ENCODE measurements at places on chromosomes 11 and 22.

GRCh38 chr11:119338965-119339588 is 1.6 kb downstream of the C1QTNF5 start:
- DNase-seq: no peak

DNA sequence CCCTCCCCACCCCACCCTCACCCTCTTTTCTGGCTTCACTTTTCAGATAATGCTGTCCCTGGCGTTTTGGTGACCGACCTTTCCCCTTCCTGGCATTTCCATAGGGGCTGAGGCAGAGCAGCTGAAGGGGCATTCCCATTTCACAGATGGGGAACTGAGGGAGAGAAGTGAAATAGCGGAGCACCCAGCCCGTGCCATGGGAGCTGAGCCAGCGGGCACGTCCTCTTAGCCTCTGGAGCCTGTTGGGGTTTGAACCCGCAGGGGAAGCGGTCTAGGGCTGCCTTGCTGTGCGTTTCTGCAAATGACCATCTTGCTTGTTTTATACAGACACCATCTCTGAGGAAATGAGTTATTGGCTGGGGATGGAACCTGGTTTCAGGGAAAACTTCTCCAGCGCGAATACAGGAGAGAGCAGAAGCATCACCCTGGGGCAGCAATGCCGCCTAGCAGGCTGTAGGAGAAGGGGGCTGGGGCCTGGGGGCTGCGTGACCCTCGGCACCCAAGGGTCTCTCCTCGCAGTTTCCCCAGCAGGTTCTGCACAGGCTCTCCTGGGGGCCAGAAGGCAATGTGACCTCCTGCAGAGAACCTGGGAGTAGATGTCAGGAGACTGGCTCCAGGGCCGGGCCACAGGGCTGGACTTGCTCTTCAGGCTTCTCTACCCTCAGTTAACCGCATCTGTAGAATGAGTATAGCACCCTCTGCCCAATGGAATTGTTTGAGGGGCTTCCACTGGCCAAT is 1.5 kb downstream of the PTPRJ start:
- DNase-seq: no peak

- DNase-seq: no peak
These were observed at the start of gene PATE3 for GRCh38 chr11:125787827-125788226. Gene PATE3 (plus strand): TSS chr11:125788127. CDS start chr11:125788152, 25 bp downstream.

- no peak for DNase-seq
These were observed 19.0 kb downstream of the MYBPC3 start for GRCh38 chr11:47333526-47333845.

DNA sequence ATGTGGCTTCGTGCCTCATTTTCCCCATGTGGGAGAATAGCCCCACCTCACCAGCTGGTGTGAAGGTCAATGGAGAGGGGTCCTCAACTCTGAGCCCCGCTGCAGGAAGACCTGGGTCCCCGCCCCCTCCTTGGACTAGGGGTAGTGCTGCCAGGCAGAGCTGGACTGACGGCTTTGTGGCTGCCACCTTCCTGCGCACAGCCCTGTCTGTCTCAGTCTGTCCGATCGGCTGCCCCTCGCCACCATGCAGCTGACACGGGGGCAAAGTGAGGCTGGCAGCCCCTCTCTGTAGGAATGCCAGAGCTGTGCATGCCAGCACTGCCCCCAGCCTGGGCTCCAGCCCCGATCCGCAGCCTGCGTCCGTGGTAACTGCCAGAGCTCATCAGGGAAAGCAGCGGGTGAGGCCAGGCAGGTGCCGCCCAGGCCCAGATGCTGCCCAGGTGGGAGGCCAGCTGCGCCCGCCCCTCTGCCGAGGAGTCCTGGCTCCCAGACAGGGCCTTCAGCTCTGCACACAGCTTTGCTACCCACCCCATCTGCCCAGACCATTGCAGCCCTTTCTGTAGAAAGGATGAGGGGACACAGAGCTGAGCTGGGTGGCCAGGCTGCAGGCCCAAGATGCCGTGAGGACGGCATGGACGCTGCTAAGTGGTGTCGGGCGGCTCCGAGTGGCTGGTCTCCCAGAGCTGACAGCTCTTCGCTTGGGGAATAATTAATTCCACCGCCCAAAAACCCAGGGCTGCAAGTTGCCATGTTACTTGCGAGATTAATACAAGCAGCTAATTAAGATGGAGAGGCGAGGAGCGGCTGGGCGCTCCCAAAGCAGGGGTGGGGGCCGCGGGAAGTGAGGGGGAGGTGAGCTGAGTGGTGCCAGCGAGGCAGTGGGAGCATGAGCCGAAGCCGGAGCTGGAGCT is 19.5 kb upstream of the FLRT1 start:
- DNase-seq: no peak

DNA sequence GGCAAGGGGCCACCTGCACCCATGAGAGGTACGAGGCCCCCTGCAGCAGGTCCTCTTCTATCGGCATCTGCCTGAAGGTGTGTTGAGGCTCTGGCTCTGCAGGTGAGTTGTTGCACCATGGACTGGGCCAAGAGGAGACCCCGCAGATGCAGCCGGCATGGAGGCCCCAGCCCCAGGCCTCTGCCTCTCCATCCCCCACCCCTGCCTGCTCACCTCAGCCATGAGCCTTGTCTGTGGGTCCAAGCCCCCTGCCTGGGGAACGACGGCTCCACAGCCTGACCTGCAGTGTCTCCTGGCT is 1386.2 kb downstream of the BRD1 start:
- no peak for DNase-seq

DNA sequence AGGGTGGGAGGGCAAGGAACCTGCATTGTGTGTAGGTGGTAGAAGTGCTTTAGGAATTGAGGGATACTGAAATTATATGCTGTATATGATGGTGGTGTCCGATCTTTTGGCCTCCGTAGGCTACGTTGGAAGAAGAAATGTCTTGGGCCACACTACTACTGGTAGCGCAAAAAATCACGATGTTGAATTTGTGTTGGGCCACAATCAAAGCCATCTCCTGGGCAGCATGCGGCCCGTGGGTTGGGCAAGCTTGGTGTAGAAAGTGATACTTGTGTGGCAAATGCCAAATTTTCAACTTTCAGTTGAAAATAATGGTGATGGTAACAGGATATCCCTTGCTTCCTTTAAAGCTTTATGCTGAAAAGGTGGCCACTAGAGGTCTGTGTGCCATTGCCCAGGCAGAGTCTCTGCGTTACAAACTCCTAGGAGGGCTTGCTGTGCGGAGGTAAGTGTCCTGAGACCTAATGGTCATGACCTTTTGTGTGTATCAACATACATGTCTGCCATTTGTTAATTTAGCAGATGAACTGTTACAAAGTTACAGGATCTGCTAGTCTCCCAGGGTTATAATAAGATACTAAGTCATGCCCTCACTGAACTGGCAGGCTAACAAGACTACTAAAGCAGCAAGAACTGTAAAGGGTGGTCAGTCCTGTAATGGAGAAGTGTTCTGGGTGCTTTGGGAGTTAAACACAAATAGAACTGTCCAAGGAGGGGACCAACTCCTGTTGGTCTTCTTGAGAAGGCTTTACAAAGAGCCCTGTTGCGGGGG is 2.9 kb downstream of the RPS3 start:
- no peak for DNase-seq

GRCh38 chr22:37639771-37640590 is 512 bp downstream of the SH3BP1 start:
- no peak for DNase-seq

Data from NCI-H446 treated with DMSO at 0.1 percent for 48 hours (cell line).